Ammon's horn (tissue), 1 donor: ENCODE measurements at places on chromosomes 11 and 22.
A peak's percentile ranks its signal among the peaks of the same experiment; 100 is the strongest.

DNA sequence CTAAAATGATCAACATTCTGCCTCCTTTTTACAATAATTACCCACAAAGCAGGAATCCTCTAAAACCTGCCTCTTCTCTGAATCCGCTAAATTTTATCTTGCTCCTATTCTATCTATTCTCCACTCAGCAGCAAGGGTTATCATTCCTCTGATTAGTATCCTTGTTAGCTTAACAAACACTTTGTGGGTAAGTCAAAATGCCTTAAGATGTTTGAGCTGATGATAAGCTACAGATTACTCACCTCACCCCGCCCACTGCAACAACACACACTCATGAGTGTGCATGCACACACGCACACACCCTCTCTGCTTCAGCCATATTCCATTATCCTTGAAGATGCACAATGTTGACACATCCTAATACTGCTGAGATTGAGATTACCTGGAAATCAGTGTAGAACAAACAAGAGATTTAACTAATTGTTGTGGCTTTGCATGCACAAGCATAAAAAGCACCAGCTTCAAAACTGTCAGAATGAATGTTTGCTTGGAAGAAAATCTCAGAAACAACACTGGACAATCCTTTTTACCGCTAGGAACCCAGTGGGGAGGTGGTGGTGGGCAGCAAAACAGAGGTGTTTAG, 130.9 kb downstream of the BBOX1 start:
- DNase-seq = no peak

- DNase-seq = no peak
Observed at GRCh38 chr11:61542705-61543104, 34.2 kb downstream of the LRRC10B start.

DNA sequence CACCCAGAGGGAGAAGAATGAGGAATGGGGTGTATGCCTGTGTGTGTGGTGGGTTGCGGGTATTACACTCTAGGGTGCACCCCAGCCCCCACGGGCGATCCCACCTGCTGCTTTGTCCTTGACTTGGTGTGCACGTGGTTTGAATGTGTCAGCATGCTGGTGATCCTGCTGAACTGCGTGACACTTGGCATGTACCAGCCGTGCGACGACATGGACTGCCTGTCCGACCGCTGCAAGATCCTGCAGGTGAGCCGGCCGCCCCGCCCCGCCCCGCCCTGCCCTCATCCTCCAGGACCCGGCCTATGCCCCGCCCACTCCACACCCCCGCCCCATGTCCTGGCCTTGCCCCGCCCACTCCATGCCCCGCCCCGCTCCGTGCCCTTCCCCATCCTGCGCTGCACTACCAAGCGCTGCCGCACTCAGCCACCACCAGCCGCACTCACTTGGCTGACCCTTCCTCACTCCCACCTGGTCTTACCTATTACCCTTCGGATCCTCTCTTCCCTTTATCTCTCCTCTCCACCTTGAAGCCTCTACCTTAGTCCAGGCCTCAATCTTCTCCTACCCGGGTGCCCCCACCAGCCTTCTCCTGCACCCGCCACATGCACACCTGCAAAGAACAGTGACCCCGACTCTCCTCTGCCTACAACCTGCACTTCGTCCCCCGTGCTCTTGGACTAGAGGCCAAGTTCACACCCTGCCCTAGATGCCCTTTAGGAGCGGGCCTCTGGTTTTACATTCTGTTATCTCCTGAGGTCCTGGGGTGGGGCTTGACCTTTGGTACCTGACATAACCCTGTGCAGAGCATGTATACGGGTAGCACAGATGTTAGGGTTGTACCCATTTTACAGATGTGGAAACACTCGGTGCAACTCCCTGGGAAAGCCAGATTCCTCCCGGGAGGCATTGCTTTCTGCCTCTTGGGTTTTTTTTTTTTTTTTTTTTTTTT, 27.7 kb downstream of the CACNA1I start:
- DNase-seq = no peak

DNA sequence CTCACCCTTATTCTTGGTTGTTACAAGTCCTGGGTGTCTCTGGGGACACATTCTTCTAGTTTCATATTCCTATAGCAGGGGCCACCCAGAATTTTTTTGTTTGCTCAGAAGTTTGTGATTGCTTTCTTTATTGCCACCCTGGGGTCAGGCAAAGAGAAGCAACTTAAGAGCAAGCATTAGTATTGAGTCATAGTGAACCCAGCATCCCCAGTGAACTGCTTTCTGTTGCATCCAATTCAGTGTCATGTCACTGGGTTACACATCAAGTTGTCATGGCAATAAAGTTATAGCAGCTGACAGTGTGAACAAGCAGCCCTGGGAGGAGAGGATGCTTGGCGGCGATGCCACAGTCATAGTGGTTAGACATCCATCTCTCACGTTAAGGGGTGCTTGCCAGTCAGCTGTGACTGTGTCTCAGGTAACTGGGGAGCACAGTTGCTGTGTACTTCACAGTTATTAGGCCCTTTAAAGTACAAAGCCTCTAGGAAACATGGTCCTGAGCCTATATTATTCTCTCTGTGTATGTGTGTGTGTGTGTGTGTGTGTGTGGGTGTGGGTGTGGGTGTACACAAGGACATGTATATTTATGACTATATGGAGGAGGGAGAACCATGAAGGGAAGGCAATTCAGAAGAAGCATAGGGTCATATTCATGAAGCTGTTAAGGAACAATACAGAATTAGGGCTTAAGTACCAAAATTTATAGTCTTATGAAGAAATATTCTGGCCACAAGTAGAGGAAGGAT, 52.5 kb downstream of the TRIM44 start:
- DNase-seq = peak; percentile 47

- DNase-seq = no peak
Observed at GRCh38 chr11:112597286-112597790, 336.7 kb upstream of the PLET1 start.

DNA sequence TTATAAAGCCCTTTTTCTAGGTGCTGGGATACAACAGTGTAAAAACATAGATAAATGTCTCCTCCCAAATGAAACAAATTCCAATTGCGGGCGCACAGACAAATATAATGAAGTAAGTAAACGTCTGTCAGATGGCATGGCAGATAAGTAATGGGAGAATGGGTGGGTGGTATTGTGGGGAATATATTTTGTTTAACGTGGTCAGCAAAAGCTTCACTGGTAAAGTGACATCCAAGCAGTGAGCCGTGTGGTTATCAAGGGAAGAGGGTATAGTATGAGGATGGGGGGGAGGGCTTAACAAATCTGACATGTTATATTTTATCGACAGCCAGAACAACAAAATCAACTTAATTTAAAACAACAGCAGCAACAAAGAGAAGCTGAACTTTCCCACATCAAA, 1.2 kb downstream of the SVIP start:
- DNase-seq = no peak

- DNase-seq = no peak
Observed at GRCh38 chr11:35138058-35138457, 913 bp upstream of the CD44 start.

- DNase-seq = no peak
Observed at GRCh38 chr11:43943931-43944751, 1.7 kb downstream of the C11orf96 start.

DNA sequence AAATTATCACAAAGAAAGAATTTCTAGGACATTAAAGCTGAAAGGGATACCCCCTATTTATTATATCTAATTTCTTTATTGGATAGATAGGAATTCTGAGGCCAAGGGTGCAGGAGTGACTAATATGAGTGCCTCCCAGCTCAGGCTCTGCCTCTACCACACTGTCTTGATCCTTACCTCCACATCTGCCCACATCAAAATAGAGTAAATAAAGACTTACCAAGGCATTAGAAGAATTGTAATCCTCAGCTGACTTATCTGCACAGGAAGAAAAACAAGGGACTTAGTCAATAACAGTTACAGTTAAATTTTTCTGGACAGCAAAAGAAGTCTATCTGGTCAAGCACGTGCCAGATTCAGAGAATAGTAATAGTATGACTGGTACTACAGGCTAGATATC, 72.6 kb upstream of the GDPD4 start:
- no peak for DNase-seq

- DNase-seq = no peak
Observed at GRCh38 chr11:108591893-108592292, 1.7 kb downstream of the EXPH5 start.

DNA sequence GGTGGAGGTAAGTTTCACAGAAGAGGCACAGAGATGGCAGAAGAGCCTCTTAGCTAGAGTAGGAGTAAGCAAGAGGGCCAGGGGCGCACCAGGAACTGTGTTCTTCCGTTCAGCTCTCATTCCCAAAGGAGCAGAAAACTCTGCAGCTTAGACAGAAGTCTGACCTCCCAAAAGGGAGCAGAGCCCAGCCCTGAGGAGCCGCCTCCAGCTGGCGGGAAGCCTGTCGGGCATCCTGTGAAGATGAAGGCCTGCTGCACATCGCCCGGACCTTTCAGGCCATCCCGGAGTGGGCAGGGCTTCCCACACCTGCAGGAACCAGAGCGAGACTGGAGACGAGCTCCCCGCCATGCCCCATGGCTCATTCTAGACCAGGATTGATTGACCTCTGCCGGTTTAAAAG, 1102.8 kb downstream of the BRD1 start:
- DNase-seq = no peak

DNA sequence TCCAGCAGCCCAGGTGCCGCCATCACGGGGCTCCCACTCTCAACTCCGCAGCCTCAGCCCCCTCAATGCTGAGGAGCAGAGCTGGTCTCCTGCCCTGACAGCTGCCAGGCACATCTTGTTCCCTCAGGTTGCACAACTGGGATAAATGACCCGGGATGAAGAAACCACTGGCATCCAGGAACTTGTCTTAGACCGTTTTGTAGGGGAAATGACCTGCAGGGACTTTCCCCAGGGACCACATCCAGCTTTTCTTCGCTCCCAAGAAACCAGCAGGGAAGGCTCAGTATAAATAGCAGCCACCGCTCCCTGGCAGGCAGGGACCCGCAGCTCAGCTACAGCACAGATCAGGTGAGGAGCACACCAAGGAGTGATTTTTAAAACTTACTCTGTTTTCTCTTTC, at the start of gene SAA1:
Gene SAA1 (plus strand): TSS at position 316 of the 400 bp plus-strand sequence. CDS start 624 bp downstream, outside the sequence.
- no peak for DNase-seq

- peak; percentile 17 for DNase-seq
Observed at GRCh38 chr11:102551169-102551781, 20.7 kb upstream of the MMP7 start.

DNA sequence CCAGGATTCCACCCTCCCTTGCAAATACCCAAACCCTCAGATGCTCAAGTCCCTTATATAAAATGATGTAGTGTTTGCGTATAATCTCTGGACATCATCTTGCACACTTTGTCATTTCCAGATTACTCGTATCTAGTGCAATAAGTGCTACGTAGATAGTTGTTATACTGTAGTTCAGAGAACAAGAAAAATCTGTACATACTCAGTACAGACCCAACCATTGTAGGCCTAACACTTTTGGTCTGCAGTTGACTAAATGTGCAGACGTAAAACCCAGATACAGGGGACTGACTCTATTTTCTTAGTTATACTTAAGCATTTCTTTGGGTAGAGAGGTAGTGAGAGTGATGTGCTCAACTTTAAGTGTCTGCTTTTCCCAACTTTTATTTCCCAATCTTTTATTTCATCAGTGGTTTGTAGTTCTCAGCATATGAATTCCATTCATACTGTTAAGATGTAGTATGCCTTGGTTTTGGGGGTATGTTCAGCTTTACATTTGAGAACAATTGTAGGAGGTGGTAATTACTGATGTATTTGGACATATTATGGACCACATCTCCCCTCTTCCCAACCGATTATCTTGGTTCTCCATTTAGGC, 43.9 kb downstream of the DDX6 start:
- DNase-seq = no peak

DNA sequence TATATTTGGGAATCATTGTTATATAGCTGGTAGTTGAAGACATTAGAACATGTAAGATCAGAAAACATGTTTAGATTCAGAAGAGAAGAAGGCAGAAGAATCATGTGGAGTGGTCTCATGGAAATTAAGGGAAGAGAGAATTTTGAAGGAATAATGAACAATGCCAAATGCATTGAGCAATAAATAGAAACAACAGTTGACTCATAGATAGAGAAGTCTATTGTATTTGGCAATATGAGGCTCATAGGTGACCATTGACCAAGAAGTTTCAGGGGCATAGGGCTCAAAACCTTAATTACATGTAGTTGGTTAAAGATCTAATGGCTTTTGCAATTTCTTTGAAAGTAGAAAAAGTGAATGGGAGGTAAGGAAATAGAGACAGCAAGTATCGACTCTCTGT, 123.9 kb downstream of the PAX6 start:
- no peak for DNase-seq

- peak; percentile 20 for DNase-seq
Observed at GRCh38 chr11:122717264-122717867, 61.8 kb downstream of the UBASH3B start.

- DNase-seq = no peak
Observed at GRCh38 chr11:31366795-31367194, 2.7 kb downstream of the DCDC1 start.

DNA sequence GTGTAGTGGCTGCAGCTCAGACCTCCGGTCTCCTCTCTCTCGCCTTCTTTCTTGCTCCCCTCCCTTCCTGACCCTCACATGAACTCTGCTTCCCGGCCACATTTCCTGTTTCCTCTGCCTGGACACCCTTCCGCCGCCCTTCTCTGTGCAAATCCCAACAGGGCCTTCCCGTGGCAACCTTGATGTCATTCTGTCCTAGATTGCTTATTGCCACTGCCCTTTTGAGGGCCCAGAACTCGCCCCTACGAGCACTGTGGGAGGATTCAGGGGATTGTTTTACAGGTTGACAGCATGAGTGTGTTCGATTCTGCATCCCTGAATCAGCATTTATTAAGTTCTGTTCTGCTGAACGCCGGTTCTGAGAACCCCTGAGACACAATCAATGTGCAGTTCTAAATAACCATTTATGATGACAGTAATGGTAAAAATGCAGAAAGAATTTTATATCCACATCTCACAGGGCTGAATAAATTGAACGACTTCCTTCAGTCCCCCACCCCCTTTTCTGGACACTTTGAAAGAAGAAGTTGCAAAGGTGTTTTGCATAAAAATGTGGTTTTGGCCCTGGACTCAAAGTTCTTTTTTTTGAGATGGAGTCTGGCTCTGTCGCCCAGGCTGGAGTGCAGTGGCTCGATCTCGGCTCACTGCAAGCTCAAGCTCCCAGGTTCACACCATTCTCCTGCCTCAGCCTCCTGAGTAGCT, 6.4 kb downstream of the BATF2 start:
- DNase-seq = no peak

DNA sequence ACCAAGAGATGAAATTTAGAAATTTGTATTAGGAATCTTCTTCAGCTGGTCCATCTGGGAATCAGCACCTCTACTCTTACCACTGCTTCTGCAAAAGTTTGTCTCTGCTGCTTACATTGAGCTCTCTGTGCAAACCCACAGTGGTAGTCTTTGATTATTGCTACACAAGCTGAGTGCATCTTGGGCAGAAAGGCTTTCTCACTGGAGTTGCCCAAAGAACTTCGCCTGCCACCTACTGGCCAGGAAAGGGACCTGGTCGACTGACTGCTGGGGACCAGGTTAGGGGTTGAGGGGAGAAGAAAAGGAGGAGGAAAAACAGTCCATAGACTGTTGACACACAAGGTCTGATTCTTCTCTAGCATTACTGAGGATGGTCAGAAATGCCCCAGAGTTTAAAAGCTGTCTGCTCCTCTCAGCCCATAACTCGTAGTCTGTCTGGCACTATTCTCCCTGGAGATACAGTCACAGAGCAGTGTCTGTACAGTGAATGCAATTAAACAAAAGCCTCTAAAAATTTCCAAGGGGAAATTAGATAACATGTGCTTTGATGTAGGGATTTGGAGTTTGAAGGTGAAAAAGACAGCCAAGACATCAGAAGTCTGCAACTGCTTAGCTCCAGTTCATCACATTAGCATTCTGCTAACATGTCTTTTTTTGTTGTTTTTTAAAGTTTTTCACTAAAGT, 215.0 kb upstream of the CTSC start:
- peak; percentile 24 for DNase-seq
